HL-60 (cell line): ENCODE measurements at places on chromosomes 6 and 20.

GRCh38 chr6:139457476-139457875 is 83.0 kb upstream of the CITED2 start:
- no peak for DNase-seq

DNA sequence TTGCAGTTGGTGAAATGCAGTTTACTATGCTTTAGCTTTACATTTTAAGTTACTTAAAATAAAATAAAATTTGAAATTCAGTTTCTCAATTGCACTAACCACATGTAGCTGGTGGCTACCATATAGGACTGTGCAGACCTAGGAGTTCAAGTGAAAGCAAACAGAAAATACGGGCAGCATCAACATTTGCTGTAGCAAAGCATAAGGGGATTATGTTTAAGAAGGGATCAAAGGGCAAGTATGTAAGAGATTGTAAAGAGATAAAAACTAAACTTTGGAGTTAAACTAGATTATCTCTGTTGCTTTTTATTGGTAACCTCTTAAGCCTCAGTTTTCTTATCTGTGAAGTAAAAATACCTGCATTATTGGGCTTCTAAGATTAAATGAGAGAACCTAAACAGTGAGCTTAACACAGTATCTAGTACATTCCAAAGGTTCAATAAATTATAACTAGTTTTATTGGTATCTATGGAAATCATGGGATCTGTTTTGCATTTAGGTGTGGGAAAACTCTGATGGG is 81.2 kb downstream of the SPTLC3 start:
- DNase-seq, result no peak

DNA sequence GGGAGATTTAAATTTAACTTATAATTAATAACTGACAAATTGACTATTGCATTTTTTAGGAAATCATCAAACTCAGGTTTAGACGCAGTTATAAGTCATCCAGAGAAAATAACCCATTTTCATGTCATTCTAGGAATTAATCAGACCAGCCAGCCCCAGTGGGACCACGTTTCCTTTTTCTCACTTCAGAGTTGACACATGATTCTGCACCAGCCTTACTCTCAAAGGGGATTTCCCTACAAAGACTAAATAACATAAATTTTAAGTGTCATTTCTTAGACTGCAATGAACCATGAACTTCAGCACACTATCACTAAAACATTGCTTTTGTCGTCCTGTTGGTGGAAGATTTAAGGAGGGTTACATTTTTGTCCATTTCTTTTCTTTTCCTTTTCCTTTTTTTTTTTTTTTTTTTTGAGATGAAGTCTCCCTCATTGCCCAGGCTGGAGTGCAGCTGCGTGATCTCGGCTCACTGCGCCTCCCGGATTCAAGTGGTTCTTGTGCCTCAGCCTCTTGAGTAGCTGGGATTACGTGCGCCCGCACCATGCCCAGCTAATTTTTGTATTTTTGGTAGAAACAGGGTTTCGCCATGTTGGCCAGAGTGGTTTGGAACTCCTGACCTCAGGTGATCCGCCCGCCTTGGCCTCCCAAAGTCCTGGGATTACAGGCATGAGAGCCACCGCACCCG is 3.6 kb downstream of the IPCEF1 start:
- no peak for DNase-seq

DNA sequence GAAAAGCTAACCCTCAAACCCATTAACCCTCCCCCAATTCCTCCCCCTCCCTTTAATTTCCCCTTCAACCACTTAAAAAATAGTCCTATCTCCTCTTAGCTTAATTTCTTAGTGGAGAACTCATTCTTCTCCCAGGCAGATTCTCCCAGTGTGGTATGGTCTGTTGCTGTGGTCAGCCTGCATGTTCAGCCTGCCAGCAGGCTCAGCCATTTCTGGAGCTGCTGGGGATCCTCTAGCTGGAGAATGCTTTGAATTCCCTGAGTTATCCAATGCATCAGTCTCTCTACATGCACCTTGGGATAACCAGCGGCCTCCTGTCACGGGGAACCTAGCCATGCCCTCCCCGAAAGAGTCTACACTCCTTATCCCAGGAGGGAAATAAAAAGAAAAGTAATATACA is 375.4 kb upstream of the RSPO3 start:
- no peak for DNase-seq
